ENCODE measurements at places on chromosomes 7 and 10. TPM values are rescaled to one million over a fixed set of nuclear protein-coding genes. Genes with fewer than 3 reads are reported as not detected.

Gene RNF148
- not detected for total RNA-seq

DNA sequence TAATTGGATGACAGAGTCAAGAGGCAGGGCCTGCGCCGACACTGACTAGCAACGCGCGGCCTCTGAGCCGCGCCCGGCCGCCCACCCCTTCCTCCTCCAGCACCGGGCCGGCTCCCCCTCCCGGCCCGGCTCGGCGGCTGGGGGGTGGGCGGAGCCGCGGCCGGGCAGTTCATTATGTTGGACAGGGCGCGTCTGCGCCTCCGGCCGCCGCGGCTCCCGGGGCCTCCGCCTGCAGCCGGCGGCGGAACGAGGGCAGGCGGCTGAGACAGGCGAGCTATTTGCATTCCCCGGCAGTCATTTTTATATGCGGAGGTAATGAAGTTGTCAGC is 106.7 kb downstream of the SNX10 start:
- no peak for DNase-seq

DNA sequence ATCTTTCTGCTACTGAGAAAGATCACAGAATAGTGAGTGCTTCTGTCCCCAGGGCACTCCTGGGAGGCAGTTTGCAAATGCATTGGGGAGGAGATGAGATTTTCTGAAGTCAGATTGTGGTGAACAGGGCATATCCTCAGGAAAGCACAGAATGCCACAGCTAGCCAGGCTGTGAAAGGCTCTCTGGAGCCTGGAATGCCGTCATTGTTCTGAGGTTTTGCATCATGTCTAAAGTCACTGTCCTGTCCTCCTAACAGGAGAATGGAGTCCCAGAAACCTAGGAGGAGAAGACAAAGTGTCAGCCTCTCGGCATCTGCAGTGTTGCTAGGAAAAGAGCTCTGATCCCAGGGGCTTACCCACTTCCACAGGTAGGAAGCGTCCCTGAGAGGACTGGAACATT is 69.2 kb upstream of the IGFBP3 start:
- no peak for DNase-seq

GRCh38 chr7:43650457-43651052 is 67.6 kb downstream of the STK17A start:
- DNase-seq = no peak

Gene LRRD1
- 0.24 TPM for total RNA-seq

Gene SLC26A5
- total RNA-seq = not detected

DNA sequence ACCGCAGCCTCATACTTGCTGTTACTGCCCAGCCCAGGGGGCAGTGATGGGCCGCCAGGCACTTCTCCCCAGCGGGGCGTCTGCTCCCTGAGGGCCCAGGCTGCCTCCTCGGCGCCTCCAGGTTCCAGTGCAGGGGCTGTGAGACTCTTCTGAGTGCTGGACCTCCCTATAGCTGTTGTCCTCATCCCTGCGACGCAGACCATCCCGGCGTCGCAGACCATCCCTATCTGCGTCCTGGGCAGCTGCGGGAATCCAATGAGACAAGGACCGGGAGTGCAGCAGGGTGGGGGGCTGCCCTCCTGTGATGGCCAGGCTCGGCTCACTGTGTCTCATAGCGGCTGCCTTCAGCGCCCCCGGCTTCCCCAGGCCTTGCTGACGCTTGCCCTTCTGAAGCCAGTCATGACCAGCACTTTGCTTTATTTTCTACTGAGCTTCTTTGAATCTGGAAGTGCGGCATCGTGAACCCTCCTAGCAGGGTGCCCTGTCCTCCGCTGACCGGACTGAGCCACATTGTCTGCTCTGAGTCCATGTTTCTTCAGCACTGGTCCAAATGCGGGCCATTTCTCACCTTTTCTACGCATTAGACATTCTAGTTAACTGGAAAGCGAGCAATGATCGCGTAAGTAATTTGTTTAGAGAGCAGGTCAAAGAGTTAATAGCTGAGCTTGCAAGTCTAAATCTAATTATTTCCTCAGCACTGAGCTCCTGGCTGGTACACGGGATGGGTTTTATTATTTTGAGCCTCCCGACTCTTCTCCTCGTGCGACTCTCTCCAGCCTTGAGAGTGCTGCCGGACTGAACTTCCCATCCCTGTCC is 339.5 kb downstream of the WDR37 start:
- DNase-seq = no peak

Measured in glomerular endothelial cell (primary cell).